ENCODE measurements at places on chromosomes 7 and 10. TPM values are rescaled to one million over a fixed set of nuclear protein-coding genes. Genes with fewer than 3 reads are reported as not detected.

Gene CYP2C19
- not detected for total RNA-seq

Gene PSD
- 12.1 TPM for total RNA-seq

Gene CPED1
- total RNA-seq, result 6.1 TPM

Gene RBM17
- total RNA-seq, result 22.9 TPM

All from pericardium fibroblast (primary cell).